M059J (cell line): ENCODE measurements at places on chromosomes 2 and 18. TPM values are rescaled to one million over a fixed set of nuclear protein-coding genes. Genes with fewer than 3 reads are reported as not detected.

DNA sequence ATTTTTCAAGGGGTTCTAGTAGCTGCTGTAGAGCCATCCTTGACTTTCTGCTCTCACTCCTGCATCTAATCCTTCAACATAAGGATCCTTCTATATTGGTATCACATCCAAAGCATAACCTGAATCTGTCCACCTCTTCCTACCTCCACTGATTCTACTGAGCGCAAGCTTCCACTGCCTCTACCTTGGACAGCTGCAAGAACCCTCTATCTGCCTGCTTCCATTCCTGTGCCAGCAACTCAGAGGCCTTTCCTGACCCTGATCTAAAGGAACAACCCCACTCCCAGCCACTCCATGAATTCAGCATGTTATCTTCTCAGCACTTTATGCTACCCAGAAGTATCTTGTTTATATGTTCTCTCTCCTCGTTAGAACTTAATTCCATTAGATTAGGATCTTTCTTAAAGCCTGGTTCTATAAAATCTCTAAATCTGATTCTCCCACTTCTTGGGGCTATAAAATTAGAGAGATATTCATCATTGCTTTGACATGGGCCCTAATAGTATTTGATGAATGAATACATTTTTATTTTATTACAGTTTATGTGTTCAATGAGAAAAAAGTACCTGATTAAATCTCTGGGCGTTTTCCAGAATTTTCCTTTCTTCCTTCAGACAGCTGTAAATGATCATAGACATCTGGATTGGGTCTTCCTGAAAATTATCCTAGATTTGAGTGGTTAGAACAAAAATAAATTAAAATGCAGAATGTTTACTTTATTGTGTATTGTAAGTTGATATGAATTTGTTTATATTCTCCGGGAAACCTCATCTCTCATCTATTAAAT lies 6.8 kb downstream of the STAT1 start:
- no peak for DNase-seq

The RESP18 gene
- total RNA-seq: not detected in 2 replicates

- no peak for DNase-seq
Observed at GRCh38 chr2:71419145-71419544, 34.2 kb upstream of the DYSF start.

GRCh38 chr2:10163498-10164486 lies 41.3 kb downstream of the RRM2 start:
- DNase-seq: no peak

DNA sequence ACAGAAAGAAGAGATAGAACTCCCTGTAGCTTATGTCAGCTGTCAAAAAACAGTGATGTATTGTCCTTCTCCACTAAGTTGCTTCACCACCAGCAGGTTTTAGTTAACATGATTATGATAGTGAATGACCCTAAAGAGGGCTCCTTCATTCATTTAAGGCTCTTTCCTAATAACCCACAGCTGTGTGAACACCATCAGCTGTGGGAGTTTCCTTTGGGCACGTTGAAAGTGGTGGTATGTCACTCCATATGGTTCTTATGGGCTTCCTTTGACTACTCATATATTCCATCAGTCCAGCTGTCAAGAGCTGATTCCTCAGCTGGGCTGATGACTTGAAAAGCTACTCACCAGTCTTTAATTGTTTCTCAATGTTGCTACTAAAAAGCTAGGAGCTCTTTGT lies 210.3 kb downstream of the UBE2E3 start:
- no peak for DNase-seq
